ENCODE measurements at places on chromosomes 7 and 10.

DNA sequence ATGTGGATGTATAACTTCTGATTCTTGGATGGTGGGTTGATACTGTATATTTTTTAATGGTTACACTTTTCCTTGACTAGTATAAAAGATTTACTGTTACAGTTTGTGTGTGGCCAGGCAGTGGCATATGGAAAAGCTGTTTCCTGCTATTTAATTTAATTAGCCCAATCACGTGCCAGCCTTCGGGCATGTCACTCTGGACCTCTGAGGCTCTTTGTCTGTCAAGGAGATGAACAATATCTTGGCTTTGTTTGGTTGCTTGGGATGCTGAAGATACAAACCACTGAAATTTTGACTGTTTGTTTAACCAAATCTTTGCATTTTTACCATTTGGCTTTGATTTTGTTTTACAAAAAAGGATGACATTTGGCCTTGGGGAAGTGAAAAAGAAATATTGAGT, 185.0 kb downstream of the HDAC9 start:
- DNase-seq: no peak

- no peak for DNase-seq
Observed at GRCh38 chr10:29343607-29344038, 54.8 kb downstream of the LYZL1 start.

- no peak for DNase-seq
Observed at GRCh38 chr10:93154531-93154930, 80.8 kb downstream of the CYP26A1 start.

GRCh38 chr10:14478604-14479003, 147.9 kb upstream of the FRMD4A start:
- no peak for DNase-seq

DNA sequence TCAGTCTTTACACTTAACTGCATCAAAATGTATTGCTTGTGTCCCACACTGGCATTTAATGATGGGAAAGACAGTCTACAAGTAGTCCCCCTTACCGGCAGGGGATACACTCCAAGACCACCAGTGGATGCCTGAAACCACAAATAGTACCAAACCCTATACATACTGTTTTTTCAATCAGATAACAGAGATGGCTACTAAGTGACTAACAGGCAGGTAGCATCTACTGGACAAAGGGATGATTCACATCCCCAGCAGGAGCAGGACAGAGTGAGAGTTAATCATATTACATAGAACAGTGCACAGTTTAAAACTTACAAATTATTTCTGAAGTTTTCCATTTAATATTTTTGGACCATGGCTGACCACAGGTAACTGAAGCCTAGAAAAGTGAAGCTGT, 13.2 kb downstream of the TMEM243 start:
- no peak for DNase-seq
